ENCODE measurements at places on chromosomes 11 and 22.

DNA sequence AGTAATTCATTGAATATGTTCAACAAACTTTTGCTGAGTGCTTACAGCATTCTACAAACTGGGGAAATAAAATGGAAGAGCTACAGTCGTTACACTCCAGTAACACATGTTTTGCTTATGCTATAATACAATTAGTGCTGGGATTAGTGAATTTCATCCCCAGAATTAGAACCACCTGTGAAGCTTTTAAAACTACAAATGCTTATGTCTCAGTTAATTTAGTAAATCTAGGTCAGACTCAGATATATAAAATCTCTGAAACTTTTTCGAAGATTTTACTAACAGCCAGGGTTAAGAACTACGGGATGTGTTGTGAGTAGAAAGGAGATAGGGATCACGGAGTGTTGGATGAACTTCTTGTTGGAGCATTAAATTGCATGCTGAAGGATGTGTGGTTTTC is 33.7 kb upstream of the EED start:
- DNase-seq: no peak

DNA sequence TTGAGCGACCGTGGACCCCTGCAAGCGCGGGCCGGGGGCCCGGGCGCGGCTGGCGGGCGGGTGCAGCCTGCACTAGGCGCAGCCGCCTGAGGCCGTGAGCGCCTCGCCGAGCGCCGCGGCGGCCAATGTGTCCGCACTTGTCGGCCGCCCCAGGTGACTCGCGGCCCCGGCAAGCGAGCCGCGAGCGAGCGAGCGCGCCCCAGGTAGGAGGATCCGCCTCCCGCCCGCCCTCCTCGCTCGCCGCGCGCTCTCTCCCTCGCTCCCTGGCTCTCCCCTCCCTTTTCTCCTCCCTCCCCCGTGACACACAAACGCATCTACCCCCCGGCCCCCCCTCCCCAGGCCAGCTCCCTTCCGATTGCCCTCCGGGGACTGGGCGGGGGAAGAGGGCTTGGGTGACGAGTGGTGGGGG is at the start of gene WNT7B:
TSS of gene WNT7B (minus strand) at position 160 of the 409 bp plus-strand sequence. CDS start 408 bp downstream, outside the sequence.
- DNase-seq: no peak

DNA sequence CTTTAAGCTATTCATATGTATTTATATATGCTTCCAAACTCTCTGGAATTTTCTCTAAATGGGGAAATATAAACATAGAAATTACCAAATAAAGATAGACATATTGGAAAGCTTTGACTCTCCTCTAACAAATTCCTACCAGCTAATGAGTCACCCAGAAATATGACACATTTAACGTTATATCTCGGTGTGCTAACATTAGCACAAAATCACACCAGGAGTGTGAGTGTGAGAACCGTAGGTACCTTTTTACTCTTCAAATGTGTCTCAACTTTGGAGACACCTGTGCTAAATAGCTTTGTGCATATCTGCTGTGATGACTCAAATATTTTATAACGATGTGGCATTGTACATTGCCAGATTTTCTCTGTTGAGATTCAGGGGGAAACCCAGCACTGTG is 714.4 kb downstream of the METTL15 start:
- no peak for DNase-seq

DNA sequence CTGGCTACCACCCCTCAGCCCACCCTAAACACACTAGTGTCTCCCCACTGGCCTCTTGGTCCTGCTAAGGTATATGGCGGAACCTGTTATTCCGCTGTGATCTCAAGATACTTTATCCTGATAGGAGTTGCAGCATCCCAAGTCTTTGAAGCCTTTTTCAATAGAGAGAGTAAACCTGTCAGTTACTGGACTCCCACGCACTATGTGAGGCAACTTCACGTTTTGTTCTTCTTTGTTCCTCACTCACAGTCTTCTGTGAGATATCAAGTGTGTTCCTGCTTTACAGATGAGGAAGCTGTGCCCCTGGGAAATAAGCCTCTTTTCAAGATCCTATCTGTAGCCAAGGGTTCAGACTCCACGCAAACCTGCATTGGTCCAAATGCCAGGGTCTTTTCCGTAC is 127.8 kb downstream of the MYO18B start:
- no peak for DNase-seq

GRCh38 chr11:43758927-43759326 is 78.4 kb downstream of the HSD17B12 start:
- DNase-seq: no peak

DNA sequence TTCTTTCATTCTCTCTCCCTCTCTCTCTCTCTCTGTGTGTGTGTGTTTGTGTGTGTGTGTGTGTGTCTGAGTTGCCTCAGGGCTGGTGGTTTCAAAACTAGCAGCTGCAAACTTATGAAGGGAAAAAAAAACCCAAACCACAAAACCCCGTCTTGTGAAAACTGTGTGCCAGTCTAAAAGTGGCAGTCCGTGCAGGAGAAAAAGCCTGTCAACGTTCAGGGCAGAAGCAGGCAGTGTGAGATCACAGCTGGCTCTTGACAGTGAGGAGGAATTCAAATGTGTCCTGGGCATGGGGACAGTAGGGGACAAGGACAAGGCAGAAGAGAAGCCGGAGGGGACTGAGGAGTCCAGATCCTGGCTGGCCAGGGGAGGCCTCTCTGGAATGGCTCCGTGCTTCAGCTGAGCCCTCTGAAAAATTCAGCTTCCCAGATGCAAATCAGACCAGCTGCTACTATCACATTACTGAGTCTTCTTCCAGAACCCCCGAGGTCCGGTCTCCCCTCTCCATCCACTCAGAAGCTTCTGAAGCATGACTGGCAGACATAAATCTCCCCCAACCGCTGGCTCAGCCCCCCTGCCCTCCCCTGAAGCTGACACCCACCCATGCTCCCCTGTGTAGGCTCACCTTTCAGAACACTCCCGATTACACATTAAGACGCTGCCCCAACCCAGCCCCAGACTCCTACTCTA is 31.9 kb downstream of the FLI1 start:
- no peak for DNase-seq

DNA sequence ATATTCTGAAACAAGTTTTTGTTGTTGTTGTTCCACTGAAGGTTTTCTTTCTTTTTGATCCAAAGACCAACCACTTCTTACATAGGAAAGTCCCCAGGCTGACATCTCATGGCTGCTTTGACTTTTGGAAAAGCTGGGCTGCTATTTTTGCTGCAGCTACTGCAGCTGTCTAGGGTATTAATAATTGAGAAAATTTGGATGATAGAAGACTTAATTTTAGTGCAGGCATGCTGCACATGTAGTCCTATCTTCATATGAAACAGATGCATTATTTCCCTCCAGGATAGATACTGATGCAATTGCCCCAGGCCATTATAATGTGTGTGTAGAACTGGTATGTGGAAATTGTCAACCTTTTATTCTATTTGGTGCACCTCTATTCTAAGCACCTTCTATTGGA is 131.4 kb downstream of the NAV2 start:
- no peak for DNase-seq

- DNase-seq: no peak
These were observed 791 bp downstream of the GDPD4 start for GRCh38 chr11:77300695-77301094.

DNA sequence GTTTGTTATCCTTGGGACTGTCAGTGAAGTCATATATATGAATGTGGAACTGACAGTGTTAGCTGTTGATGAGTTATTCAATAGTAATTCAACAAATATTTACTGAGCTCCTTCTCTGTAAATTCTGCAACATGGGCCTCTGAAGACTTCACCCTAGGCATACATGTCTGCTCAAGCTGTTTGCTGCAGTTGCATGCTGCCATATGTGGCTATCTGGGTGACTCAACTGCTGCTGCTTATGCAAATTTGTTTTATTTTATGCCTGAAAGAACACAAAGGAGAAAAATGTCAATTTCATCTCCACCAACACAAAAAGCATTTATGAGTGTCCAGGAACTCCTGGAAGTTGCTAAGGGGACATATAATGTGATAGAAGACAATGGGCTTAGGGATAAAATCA is 417.6 kb downstream of the AASDHPPT start:
- DNase-seq: no peak

DNA sequence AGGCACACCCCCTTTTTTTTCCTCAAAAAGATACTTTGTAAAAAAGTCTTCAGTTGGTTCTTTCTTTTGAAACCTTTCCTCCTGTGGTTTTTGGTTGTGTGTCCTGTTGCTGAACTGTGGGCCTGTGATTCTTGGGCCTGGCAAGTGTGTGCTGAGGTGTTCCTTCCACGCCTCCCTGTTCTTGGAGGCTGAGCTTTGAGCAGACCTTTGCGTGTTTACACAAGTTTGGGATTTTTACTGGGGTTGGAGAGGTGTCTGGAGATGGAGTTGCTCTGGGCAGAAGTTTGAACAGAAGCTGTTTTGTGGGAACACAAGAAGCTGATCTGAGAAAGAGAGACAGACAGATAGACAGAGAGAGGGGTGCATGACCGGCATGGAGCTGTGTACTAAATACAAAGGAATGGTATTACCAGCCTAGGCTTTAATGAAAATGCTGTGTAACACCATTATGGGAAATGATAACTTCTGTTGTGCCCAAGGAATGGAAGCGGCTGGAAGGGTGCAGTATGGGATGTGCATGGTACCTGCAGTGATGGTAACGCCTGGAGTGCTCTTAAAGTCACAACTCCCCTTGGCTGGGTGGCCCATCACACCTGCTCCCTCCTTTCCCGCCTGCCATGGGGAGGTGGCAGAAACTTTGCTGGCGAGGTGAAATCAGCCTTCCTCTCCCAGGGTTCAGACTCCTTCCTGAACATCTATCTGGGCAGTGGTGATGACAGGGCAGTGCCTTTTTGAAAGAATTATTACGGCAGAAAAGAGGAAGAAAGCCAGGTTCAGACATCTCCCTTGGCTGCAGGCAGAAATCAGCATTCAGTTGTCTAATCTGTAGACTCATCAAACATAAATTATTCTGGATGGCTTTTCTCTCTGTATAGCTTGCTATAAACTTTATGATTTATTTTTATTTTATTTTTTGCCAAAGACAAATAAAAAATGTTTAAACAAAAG is 70.4 kb downstream of the LDLRAD3 start:
- DNase-seq: no peak

DNA sequence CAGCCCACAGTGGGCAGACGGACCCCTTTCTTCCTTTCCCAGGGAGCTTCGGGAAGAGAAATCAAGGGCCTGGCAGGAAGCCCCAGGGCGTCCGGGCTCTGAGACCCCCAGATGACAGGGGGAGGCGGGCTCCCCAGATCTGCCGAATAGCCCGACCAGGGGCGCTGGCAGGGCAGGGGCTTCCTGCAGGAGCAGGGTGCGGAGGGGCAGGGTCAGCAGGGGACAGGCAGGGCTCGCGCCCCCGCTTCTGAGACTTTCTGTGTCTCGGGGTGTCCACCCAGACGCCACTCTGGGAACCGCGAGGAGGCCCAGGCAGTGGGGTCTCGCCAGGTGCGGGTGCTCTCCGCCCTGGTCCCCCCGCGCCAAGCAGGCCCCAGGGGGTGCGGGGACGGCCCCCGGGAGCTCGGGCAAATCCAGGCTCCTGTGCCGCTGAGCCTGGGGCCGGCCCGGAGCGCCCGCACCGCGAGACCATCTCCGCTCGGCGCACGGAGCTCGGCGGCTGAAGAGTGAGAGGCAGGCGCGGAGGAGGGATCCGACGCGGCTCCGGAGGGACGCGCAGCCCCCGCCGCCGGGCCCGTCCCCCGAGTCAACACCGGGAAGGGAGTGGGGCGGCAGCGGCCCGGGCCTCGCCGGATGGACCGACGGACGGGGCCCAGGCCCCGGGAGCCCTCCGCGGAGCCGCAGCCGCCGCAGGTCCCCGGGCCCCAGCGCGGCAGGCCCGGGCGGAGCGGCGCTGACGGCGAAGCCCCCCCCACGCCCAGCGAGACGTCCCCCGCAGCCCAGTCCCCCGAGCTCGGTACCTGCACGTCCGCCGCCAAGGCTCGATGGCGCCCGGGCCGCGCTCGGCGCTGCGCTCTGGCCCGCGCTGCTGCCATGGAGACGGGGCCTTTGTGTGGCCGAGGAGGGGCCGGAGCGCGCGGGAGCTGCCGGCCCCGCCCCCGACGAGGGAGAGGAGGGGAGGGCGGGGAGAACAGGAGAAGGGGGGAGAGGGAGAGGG is at the start of gene PLXNB2:
TSS of gene PLXNB2 (minus strand) at position 894 of the 997 bp plus-strand sequence. CDS start 17,062 bp downstream, outside the sequence.
- DNase-seq: peak; percentile 47

- no peak for DNase-seq
These were observed 3.7 kb downstream of the SLC39A13 start for GRCh38 chr11:47411884-47412746.

- no peak for DNase-seq
These were observed 2.3 kb downstream of the CHKA start for GRCh38 chr11:68118706-68119448.

- DNase-seq: no peak
These were observed 170.2 kb downstream of the BRD1 start for GRCh38 chr22:49657275-49657973.

DNA sequence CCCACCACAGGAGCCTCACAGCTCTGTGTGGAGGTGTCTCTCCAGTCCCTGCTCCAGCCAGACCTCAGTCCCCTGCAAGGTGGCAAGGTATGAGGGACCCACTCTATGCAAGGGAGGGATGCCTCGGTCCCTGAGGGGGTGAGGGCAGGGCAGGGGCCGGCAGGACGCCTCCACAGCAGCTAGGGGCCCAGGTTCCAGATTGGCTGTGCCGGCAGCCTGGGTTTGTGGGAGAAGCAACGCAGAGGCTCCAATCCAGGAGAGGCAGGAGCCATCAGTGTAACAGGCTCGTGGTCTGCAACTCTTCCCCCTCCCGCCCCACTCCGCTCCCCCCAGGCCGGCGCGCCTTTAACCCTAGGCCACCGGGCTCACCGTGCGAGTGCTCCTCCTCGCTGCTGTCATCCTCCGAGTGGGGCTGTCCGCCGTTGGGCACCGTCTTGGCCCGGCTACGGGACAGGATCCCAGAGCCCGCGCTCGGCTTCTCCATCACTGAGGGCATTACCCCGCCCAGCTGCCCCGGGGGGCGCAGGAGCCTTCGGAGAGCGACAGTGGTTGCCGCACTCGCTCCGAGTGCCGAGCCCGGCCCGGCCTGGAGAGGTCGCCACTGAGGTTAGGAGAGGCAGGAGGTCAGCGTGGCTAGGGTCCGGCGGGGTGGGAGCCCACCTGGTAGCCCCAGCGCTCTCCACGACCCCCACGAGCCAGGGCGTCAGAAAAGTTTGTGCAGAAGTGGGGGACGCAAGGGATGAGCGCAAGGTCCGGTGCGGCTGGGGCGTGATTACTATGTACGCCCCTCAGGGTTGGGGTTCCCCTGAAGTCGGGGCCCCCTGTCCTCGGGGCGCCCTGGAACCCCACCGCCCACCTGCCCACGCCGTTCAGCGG is 765 bp downstream of the RCOR2 start:
- no peak for DNase-seq

- peak; percentile 11 for DNase-seq
These were observed 20.5 kb downstream of the MRE11 start for GRCh38 chr11:94472916-94473799.

- DNase-seq: no peak
These were observed 15.7 kb downstream of the NAP1L4 start for GRCh38 chr11:2976294-2977063.

- peak; percentile 36 for DNase-seq
These were observed 210.8 kb downstream of the PGR start for GRCh38 chr11:100918551-100919500.
